ENCODE measurements at places on chromosomes 5 and 9.

DNA sequence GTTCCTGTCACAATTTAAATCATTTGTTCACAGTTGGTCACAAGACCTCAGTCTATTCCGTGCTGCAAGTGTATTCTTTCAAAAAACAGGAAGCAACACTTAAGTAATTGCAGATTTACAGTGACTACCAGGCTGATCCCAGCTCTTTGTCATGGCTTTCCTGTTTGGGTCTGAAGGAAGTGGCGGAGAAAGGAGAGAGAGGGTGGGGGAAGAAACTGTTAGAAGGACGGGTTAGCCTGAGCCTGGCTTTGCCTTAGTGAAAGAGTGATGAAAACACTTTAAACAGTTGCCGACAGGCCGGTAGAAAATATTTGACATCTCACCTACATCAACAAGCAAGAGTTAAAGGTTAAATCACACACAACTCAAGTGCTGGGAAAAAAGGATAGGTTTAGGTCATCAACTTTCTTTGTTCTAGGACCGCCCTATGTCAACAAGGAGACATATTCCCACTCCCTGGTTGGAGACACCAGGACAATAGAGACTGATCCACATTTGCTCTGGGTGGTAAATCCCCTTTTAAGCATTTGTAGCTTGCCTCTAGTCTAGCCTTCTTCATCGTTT, 102.2 kb upstream of the DAB2 start:
- DNase-seq = no peak

DNA sequence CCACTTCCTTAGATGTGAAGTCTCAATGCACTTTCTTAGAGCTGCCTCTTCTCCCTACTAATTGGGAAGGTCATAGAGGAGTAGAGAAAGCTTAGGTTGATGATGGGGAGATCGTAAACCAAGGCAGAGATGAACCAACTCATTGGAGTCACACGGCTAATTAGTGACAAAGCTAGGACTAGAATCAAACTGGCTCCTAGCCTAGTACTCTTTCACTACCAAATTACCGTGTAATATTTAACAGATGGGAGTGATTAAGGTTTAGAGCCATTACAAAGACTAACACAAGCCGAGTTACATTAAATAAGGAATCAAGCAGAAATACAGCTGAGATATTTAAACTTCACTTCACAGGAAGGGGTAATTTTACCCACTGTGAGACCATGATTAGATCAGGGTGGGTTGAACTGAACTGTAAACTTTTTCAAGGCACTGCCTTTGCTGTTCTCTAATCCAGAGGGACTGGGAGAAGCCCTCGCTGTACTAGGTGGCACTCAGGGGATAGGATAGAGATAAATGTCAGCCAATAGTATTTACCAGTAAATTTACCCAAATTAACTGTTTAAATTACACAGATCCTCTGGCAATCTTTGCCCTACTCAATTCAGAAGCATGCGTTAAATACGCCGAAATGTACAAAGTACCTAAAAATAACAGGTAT, 166.4 kb upstream of the PIK3R1 start:
- DNase-seq = no peak

GRCh38 chr5:10540036-10540544, 23.8 kb upstream of the ANKRD33B start:
- no peak for DNase-seq

- no peak for DNase-seq
These were observed 206.7 kb downstream of the ARRDC3 start for GRCh38 chr5:91176288-91177016.

- no peak for DNase-seq
These were observed 70.1 kb downstream of the GNAQ start for GRCh38 chr9:77961541-77961940.
